Stimulated activated CD4-positive, alpha-beta T cell treated with anti-CD3 and anti-CD28 coated beads, Interleukin-2, amount 100 ng/mL, for 48 hours (primary cell): ENCODE measurements at places on chromosomes 6 and 20.

DNA sequence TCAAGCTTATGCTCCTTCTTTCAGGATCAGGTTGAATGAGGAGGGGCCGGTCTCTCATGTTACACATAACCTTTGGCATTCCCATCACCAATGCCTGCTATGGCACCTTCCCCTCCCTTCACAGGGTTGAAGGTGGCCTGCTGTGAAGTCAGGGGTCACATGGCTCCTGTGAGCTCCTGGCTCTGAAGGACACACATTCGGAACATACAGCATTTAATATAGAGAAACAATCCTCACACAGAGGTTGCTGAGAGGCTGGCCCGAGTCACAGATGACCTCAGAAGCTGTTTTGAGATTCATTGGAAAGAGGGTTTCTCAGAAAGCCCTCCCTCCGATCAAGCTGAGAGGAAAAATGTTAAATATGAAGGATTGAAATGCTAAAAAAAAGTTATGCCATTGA is 82.1 kb downstream of the PSMG4 start:
- no peak for DNase-seq

DNA sequence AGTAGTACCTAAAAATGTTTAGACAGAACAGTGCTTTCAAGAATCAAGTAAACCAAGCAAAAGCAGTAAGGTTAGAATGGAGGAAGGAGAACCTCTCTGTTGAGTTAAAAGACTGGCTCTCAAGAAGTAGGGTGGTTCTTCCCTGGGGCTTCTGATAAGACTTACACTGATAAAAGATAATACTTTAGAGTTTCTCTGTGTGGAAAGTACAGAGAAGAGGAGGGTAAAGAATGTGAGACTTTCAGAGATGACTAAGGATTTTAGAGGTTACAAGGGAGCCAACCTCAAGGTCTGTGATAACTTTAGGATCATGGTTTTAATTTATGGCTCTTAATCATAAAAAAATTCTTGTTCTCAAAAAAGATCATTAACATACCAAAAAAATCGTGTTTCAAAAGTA is 30.9 kb upstream of the ALDH8A1 start:
- no peak for DNase-seq

DNA sequence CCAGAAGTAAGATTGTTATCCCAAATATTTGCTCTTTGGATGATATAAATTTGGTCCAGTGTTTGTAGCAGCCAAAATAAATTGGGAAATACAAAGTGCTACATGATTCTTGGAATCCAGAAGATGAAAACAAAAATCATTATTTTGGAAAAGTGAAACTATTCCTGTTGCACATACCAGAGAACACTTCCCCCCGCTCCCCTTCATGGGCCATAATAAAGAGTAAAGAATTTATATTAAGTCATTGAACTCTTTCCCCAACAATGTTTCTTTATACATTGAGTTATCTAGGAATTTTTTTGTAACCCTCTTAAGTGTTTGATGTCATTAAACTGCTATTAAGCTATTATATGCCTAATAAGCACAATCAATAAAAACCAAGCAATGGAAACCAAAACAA is 490.4 kb upstream of the HS3ST5 start:
- DNase-seq, result no peak

- DNase-seq, result no peak
Observed at GRCh38 chr6:146857980-146858347, 259.2 kb downstream of the ADGB start.

- no peak for DNase-seq
Observed at GRCh38 chr6:20182069-20182468, 30.2 kb downstream of the MBOAT1 start.

DNA sequence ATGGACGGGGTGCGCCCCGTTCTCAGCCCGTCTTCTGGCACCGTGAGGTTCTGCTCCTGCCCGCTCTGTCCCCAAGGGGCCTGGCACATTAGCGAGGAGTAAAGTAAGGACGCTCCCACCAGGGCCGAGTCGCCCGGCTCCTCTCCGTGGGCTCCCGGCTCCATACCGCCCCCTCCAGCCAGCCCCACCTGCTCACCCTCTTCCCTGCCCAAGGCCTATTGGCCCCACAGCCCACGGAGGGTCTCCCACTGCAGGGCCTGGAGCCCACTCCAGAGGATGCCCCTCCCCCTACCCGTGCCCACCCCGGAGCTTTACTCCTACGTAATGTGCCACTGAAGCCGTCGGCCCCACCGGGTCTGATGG is 47.5 kb upstream of the CHRNA4 start:
- no peak for DNase-seq

GRCh38 chr6:124924333-124924759 is 37.9 kb upstream of the RNF217 start:
- no peak for DNase-seq

GRCh38 chr6:54058236-54058635 is 53.0 kb upstream of the MLIP start:
- no peak for DNase-seq

- no peak for DNase-seq
Observed at GRCh38 chr6:38901802-38902522, 146.6 kb upstream of the GLP1R start.

GRCh38 chr6:22647719-22648118 is 78.4 kb downstream of the HDGFL1 start:
- no peak for DNase-seq

GRCh38 chr6:95286874-95287273 is 290.5 kb upstream of the MANEA start:
- no peak for DNase-seq

GRCh38 chr6:139903411-139904157 is 529.1 kb upstream of the CITED2 start:
- DNase-seq, result no peak

GRCh38 chr20:34292496-34292895 is 10.7 kb downstream of the AHCY start:
- no peak for DNase-seq

GRCh38 chr20:37968841-37969401 is 64.3 kb downstream of the TTI1 start:
- DNase-seq, result no peak

- no peak for DNase-seq
Observed at GRCh38 chr6:152356662-152357061, 280.5 kb downstream of the SYNE1 start.

DNA sequence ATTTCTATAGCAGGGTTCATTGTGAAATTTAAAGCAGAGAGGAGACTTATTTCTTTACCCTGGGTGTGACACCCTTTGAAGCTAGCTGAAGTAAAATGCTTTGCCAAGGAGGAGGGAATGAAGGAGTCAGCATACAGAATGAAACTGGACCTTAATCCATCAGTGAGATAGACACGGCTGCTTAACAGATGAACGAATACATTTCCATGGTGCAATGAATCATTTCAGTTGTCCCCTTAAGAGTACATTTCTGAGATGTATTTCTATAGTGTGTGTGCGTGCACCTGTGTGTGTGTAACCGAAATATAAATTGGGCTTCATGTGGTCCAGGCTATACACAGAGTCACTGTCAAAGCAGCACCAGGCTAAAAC is 73.8 kb upstream of the CD93 start:
- no peak for DNase-seq

GRCh38 chr6:109236115-109237076 is 141.1 kb downstream of the CEP57L1 start:
- DNase-seq, result no peak

GRCh38 chr6:112485120-112485826 is 138.1 kb downstream of the RFPL4B start:
- DNase-seq, result no peak

GRCh38 chr6:4362326-4362725 is 227.0 kb upstream of the ECI2 start:
- DNase-seq, result no peak

DNA sequence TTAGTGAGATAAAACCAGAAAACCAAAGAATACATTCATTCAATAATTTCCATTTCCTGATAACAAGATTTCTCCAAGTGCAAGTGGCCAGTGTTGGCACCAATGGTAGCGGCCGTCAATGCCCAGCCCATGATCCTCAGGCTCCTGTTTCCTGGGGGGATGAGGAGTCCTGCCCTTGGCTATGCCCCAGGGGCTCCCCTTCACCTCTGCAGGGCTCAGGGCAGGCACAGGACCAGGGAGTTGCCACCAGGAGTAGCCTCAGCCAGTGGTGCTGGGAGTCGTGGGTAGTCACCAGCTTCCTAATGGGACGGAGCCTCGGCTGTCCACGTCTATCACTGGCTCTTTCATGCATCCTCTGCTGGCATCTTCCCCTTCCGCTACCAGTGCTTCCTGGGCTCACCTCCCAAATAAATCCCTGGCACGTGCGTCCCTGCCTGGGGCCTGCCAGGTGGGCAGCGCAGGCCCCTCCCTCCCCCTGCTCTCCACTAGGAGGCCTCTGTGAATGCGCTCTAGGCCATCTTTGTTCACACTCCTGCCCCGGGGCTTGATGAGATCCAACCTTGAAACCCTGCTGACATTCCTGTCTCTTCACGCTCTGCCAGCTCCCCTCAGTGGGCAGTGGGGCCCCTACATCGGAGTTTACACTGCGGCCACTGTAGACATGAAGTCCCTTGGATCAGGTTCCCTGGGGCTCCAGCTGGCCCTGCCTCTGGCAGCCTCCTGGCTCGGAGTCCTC is 215.7 kb downstream of the SYNDIG1 start:
- no peak for DNase-seq

DNA sequence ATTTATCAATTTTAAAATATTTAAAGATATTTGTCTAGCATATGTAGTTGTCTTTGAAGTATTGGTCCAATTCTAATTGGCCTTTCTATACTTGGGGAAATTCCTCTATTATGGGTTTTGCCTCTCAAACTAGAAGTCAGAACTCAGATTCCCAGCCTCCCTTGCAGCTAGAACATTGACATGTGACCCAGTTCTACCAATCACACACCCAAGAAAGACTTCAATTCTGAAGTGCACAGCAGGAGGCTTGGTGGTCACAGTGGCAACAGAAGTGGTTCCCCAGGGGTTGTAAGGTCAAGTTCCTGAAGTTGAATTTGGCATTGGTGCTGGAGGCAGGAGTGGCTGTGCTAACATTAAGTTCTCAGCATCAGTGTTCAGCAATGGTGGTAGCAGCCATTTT is 14.8 kb upstream of the FKBP5 start:
- no peak for DNase-seq

DNA sequence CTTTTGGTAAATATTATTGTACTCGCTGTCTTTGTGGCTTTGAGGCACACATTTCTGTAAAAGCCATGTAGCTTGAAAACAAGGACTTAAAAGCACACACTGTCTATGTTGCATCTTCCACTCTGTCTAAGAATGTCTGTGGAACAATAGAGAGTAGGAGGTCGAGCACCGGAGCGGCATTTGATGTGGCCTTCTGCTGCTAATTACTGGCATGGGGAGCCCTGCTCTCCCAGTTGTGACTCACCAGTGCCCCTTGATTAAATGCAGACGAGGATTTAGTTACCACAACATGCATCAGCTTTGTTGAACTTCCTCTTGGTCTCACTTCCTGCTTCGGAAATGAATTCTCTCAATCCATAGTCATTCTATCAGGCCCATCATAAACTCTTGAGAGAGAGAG is 680.7 kb upstream of the SLC35B3 start:
- no peak for DNase-seq

DNA sequence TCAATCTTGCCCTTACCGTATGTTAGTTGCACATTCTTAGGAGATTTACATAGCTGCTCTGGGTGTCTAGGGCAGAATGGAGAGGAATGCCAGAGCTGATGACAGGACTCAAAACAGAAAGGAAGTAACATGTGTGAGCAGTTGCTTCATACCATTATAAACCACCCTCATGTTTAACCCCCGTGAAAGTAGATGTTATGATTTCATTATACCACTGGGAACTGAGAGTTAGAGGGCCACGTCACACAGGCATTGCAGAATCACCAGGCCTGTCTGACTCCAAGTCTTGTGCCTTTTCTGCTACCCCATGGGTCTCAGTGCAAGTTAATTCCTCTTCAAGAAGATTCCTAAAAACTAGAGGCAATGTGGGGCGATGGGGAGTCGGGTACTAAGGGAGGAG is 23.5 kb upstream of the SIM1 start:
- DNase-seq, result no peak

DNA sequence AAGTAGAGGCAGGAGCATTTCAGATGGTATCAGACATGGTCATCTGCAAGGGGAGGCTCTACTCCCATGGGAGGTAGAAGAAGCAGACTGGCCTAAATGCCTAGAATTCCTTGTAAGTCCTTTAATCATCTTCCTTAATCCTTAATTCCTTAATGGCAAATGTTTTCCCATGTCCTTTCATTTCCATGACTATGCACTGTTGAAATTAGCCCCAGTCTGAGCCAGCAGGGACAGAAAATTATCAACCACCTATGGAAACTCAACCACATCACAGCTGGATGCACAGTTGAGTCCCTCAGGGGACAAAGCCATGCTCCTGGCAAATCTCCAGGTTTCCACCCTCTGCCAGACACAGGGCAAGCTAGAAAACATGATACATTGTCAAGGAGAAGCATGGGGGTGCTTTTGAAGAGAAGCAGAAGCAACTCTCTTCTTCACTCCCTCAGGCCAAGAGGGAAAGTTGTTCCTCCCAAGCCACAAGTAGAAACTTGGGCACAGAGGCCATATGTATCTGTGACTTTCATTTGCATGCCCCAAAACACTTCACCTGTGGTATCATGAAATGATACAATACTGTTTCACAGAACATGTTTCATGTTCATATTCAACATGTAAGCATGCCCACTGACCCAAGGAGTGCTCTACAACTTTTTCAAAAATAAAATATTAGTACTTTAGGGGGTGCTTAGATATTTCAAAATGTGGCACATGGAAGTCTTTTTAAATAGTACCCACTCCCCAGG is 683.6 kb downstream of the KIF16B start:
- no peak for DNase-seq

DNA sequence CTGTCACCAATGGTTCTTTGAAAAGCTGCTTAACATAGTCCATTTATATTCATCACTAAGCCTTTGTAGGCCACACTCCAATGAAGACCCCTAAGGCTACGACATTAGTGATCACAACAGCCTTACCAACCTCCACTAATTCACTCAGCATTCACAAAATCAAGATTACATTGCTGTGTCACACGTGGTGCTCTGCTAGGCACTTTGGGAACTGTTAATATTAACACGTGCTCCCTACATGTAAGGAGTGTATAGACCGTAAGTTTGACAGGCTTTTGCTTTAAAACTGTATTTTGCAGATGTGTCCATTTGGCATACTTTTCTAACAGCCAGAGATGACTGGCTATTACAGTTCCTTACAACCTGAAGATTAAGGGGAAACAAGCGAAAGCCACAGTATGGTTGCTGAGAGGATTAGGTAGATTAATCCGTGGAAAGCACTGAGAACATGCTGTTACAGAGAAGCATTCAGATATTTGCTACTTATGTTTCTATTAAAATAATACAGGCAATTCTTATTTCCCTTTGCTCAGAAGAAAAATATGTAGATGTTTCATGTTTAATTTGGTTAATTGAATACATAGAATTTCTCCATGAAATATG is 69.7 kb downstream of the SAMD3 start:
- no peak for DNase-seq

DNA sequence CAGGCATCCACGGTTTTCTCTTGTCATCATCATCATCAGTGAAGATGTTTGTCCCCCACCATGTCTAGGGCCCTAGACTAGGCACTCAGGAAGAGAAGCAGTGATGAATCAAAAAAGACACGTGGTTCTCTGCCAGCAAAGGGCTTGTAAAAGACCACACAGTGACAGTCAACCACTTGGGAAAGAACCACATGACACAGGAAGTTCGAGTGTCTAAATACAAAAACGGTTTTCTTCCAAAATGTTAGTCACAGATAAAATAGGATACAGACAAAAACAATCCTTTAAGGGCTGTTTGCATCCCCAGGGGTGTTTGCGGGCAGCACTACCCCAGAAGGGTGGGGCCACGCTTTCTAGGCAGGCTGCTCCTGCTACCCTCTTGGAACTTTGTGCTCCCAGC is 356.8 kb upstream of the AGPAT4 start:
- DNase-seq, result no peak

GRCh38 chr6:10030942-10031537 is 383.8 kb downstream of the TFAP2A start:
- no peak for DNase-seq
